Lower lobe of right lung (tissue), 2 donors: ENCODE measurements at places on chromosomes 1 and 21.
A peak's percentile ranks its signal among the peaks of the same experiment; 100 is the strongest.

- no peak for DNase-seq
Measured at GRCh38 chr1:115630342-115630741, 11.4 kb upstream of the VANGL1 start.

DNA sequence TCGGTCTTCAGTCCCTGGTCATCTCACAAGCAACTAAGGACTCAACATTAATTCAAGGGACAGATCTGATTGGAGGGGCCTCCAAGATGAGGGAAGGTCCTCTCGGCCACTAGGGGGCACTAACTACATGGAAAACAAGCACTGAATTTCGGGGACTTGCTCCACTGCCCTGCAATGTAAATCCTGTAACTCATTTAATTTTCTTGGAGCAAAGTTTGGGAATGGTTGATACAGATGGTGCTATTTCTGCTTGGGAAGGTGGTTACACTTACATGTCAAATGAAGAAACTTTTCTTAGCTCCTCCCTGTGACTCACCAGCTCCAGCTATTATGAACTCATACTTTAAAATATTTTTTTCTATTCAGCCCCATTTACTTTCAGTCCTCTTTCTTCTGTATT is 97.4 kb upstream of the KCNJ15 start:
- DNase-seq: peak; percentile 62

DNA sequence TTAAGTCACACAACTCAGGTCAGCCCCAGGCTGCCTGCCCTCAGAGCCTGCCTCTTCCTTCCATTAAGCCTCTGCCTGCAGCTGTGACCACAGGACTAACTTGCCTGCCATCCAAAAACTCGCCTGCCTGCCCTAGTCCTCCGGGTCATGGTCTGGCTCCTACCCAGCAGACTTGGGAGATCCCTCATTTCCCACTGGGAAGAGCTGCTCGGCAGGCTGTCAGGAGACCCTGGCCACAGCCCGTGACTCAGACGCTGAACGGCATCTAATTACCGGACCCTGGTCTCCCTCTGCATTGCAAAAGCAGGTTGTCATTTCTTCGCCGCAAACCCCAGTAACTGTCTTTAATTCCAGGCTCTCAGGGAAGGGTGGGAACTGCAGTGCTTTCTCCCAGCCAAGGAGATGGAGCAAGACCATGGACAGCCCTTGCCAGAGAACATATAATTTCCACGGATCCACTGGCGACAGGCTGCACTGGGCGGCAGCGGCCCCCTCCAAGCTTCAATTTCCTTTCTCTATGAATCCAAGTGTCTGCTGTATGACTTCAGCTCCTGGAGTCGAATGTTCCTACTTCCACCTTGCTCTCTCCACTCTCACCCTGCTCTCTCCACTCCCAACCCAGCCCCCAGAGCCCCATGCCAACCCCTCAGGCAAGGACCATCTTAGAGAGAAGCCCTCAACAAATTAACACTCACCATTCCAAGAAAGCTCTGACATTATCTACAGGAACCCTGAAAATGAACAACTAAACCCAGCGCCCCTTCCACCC is 20.4 kb downstream of the OLFML2B start:
- no peak for DNase-seq

DNA sequence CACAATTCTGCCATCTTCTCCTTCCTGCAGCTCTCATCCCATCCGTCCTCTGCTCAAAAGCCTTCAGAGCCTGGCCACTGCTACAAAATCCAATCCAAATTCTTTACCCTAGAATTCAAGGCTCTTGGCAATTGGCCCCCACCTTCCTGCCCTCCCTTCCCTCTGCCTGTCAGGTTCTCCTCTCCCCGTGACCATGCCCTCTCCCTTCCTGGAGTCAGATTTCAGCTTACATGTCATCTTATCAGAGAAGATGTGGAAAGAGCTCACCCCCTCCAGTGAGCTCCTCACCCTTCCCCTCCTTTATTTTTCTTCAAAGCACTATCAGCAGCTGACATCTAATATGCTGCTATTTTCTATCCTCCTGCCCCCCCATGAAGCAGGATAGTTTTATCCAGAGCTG is 86.9 kb downstream of the GRIK3 start:
- DNase-seq: no peak

- no peak for DNase-seq
Measured at GRCh38 chr1:54158071-54158470, 5.3 kb upstream of the CDCP2 start.

DNA sequence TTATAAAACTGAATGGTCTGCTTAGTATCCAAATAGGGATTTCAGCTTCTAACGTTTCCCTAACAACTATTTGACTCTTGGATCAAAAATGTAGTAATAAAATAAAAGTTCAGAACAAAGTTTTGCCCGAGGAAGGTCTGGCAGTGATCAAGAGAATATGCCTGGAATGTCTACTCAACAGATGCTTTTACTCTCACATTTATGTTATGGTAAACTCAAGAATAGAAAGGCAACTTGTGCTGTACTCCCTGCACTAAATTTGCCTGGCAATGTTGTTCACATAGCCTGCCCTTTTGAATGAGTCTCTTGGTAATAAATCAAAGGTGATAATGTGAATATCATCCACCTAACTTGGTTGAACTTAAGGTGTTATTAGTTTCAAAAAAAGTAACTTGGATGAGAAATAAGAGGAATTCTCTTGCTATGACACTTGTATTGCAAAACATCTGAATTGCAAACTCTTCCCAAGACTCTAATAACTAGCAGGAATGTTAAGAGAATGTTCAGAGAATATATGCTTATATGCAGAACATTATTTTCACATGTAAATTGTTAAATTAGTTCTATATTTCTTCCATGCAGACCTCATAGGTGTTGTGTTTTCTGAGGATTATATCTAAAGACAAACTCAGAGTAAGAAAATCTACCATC is 215.8 kb downstream of the COL24A1 start:
- DNase-seq: no peak

- DNase-seq: no peak
Measured at GRCh38 chr1:203986887-203987461, 85.9 kb upstream of the SOX13 start.

DNA sequence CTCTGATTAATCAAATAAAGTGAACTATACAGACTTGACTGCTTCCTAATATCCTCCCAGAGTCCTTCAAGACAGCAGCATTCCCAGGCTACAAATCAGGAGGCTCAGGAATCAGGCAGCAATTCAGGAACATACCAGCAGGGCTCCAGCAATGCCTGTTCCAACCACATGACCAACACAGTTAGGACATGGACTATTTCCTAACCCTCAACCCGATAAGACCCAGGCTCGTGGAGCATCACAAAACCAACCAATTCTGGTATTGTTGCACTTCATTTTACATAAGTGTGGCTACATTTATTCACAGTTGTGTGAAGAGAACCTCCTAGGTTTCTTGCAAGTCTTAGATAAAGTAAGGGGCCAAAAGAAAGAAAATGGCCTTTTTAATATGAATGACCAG is 546.2 kb upstream of the ADGRL2 start:
- DNase-seq: no peak

- DNase-seq: no peak
Measured at GRCh38 chr1:47507144-47507543, 69.3 kb downstream of the FOXD2 start.

DNA sequence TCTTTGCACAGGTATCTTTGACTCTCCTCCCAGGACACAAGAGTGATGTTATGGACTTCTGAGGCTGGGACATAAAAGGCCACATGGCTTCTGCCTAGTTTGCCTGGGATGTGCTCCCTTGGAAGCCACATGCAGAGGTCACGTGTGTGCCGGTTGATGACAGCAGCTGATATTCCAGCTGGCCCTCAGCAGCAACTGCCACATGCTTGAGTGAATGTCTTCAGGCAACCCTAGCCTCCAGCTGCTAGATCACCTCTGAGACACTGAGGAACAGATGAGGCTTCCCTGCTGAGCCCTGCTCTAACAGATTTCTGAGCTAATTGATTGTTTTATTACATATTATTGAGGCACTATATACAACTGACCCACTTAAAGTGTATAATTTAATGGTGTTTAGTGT is 11.6 kb upstream of the AKR7A3 start:
- DNase-seq: no peak

DNA sequence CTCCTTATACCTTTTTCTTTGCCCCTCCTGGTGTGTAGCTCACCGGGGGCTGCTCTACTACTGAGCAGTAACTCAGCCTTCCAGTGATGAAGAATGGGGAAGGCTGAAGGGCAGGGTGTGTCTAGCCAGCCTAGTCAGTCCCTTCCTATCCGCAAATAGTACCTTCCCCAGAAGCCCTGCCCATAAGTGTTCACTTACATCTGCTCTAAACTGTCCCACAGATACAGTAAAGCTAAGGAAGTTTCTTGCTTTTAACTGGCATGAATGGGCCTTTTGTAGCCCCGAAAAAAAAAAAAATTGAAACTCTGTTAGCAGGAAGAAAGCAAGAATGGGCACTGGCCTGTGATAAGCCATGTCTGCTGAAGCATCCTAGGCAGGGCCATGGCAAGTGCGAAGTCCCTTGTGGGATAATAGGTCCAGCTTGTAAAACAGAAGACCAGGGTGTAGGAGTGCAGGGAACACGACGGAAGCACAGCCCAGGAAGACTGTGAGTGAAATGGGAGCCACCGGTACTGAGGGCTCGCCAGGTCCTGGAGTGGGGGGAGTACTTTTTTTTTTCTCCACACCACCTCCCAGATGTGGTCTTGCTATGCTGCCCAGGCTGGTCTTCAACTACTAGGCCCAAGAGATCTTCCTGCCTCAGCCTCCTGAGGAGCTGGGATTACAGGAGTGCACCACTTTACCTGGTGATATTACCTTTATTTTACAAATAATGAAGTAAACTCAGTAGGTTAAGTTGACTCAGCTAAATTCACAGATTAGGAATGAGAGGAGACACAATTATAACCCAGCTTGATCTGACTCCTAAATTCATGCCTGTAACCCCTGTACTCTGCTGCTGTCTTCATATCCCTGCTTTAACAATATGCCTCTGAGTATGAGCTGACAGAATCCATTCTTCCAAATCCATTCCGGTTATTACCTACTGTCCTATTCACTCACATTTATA is 347.5 kb downstream of the SMYD3 start:
- no peak for DNase-seq

GRCh38 chr1:67355745-67356424 is 48.2 kb downstream of the IL12RB2 start:
- no peak for DNase-seq

DNA sequence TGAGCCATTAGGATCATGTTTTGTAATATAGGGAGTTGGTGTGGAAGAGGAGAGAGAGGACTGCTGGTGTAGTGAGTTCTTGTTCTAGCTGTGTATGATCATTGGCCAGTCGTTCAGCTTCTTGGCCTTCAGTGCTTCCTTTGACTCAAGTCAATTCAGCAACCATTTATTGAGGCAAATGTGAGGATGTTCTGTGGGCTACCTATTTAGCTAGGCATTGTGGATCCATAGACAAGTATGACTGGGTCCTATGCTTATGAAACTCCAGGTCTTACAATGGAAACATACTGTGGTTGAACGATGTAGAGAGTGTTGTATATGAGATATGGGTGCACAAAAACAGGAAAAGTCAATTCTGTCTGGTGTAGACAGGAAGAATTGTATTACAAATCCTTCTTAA is 41.7 kb downstream of the NFIA start:
- DNase-seq: no peak

DNA sequence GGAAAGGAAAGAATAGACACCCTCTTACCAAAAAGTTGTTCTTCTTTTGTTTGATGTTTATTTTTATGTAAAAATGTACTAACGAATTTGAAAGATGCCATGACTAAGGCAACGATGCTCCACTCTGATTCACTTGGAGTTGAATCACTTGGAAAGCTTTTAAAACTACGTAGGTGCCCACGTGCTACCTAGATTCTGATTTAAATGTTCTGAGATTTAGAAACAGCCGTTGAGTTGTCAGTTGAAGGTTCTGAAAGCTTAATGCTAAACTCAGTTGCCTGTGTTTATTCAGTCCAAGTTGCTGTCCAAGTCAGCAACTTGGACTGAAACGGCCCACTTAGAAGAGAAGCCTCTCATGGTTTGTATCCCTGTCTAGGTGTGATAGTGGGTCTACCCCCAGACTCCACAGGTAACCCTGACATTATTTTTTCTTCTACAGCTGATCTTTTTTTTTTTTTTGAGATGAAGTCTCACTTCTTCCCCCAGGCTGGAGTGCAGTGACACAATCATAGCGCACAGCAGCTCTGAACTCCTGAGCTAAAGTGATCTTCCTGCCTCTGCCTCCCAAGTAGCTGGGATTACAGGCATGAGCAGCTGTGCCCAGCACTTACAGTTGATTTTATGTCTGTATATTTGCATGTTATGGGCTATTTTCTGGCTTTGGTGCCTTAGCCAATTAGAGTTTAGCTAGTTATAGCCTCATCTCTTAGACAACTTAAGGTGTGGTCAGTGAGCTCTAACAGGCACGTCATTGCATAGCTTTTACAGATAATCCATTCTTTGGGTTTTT is 1.4 kb upstream of the VAMP4 start:
- DNase-seq: no peak

DNA sequence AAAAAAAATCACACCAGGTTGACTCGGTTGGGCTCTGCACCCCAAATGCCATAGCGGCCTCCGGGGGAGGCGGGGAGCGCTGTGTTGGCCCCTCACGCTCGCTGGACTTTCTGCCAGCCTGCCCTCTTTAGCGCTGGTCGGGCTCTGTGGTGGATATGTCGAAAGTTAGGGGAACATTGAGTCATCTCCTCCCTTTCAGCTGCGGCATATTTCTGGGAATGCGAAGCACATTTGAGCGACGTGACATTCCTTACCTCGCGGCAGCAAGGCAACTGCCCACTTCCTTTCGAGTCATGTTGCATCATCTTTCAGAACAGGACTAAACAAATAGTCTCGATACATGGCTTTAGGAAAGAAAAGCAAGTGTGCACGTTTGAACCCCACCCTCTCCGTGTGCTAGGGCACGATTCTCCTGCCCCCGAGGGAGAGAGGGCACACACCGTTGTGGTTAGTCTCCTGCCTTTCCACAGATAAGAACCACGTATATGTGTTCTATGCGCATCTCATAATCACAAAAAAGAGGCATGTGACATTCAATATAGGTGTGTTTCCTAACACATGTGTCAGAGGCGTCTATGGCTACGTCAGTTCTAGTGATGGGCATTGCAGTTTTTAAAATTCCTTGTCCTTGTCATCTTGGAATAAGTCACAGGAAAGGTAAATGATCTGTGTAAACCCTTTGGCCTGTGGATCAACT is 105.9 kb upstream of the SLC45A1 start:
- DNase-seq: peak; percentile 79

GRCh38 chr1:13772271-13772670 is 72.3 kb downstream of the PRDM2 start:
- DNase-seq: no peak

GRCh38 chr1:58785442-58786058 is 1.7 kb upstream of the JUN start:
- DNase-seq: peak; percentile 80

DNA sequence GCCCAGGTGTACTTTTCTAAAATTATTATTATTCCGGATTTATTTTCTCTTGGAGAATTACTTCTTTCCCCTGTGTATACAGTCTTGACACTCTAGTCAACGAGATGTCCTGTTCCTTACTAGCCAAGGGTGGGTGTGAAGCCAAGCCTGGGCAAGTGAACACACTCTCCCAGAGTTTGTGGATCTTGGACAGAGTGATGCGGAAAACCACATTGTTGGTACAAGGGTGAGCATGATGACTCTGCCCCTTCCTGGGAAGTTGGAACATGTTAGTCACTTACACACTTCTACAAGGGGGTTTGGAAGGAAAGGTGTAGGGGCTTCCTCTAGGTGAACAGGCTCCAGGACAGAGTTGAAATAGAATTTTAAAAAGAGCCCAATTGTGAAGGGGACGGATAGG is 20.0 kb upstream of the RD3 start:
- DNase-seq: no peak
